Activated CD4-positive, alpha-beta T cell treated with anti-CD3 and anti-CD28 coated beads for 24 hours (primary cell): ENCODE measurements at places on chromosomes 4 and X.

DNA sequence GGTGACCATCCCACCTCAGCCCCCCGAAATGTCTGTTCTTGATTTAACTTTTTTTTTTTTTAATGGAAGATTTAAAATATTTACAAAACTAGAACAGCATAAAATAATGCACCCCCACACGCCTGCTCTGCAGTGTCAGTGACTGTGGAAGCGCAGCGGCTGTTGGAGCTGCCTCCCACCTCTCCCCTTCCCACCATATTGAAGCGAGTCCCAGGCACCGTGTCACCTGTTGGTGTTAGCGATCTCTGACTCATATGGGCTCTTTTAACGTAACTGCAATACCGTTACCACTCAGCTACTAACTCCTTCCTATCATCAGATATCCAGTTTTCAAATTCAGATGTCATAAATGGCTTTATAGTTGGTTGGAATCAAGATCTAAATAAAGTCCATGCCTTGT is 17.1 kb upstream of the TADA2B start:
- DNase-seq, result no peak

DNA sequence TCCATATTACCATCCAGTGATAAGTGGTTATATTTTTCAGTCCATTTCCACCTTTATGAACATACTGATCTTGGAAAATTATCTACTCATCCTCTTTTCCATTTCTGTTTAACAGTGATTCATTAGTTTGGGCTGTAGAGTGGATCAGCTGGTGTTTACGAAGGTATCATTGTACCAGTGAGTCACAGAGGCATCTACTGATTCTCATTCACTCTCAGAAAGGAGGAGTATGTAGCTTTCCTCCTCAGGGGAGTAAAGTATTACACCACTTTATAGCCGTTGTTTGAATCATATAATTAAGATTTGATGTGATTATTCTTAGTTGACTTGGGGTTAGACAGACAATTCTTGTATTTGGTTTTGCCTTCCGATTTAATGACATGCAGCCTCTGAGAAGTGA is 74.7 kb downstream of the GALNT7 start:
- DNase-seq, result no peak

DNA sequence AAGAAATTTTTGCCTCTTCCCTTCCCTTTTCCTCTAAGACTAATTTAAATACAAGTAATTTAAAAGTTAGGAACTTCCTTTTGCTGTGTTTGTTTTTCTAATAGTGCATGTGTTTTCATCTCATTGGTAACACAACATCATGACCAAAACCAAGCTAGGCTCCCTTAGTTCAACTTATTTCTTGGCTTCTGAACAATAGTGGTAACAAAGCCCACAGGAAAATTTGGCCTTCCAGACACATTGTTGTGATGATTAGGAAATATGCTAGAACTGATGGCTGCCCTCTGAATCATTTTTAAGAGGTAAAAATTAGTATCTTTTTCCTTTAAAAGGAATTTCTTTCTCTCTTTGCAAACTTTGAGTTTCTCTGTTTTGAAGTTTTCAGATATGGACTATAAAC is 25.5 kb upstream of the TEC start:
- no peak for DNase-seq

GRCh38 chr4:99824070-99824599 is 7.5 kb downstream of the DAPP1 start:
- no peak for DNase-seq

DNA sequence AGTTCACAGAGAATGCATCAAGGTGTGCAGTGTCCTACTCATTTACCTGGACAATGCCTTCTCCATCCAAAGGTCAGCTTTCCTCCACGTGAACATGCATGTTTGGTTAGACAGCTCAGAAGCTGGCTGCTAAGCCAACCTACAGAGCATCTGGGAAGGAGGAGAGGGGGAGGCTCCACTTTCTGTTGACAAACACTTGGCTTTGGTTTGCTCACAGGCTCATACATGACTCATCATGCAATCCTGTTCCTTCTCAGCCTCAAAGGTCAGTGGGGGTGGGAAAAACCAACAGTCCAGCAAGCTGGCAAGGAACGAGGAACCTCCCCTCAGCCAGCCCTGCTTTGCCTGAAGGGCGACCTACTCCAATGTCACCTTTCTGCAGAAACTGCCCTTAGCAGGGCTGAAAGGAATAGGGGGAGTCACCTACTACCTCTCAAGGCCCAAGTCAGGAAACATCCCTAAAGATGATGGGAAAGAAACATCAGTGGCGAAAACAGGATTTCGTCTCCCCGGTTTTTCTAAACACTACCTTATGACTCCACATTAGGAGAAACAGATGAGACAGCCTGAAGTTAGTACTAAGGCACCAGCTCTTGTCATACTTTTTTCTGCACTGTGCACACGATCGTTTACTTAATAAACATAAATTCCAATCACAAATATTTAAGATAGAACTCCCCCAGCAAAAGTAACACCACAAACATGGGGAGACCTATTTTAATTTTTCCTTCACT is 37.9 kb downstream of the RELL1 start:
- no peak for DNase-seq

GRCh38 chr4:47386561-47387235 is 76.8 kb downstream of the COMMD8 start:
- no peak for DNase-seq

DNA sequence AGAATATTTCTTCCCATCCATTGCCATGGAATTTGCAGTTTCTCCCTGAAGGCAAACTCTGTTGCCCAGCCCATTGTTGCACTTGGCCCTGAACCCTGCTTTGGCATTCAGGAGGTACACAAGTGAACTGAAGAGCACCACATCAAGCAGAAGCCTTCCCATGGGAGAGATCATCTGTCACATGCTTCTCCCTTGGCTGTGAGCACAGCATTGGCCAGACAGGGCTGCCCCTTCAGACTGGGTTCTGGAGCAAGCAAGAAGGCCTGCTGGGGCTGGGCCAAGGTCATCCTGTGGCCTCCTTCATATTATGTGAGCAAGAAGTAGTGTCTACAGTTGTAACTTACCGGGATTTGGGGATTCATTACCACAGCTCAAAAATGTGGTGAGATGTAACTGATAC is 22.7 kb downstream of the SCML1 start:
- DNase-seq, result no peak

GRCh38 chr4:109414938-109415337 is 18.7 kb upstream of the SEC24B start:
- DNase-seq, result no peak

- no peak for DNase-seq
Observed at GRCh38 chr4:83146841-83147240, 32.3 kb upstream of the PLAC8 start.

DNA sequence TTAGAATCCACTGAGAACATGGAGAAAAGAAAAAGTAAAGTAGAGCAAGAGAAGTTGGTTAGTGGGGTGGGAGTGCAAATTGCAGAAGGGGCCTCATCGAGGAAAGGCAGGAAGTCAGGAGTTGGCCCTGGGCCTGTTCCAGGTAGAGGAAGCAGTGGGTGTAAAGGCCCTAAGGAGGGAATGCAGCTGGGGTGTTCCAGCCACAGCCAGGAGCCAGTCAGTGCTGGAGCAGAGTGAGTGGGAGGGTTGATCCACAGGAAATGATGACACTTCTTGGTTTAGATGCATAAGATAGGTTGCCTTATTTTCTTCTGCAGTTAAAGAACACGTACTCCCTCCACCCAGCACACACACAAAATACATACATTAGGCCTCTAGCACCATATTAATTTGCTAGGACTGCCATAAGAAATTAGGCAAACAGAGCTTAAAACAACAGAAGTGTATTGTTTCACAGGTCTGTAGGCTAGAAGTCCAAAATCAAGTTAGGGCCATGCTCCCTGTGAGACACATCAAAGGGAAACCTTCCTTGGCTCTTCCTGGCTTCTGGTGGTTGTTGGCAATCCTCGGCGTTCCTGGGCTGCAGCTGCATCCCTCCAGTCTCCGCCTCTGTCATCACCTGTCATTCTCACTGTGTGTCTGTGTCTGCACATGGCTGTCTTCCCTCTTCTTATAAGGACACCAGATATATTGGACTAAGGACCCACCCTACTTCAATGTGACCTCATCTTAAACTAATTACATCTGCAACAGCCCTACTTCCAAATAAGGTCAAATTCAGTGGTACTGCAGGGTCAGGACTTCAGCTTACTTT is 205.9 kb downstream of the AASDH start:
- DNase-seq, result no peak

DNA sequence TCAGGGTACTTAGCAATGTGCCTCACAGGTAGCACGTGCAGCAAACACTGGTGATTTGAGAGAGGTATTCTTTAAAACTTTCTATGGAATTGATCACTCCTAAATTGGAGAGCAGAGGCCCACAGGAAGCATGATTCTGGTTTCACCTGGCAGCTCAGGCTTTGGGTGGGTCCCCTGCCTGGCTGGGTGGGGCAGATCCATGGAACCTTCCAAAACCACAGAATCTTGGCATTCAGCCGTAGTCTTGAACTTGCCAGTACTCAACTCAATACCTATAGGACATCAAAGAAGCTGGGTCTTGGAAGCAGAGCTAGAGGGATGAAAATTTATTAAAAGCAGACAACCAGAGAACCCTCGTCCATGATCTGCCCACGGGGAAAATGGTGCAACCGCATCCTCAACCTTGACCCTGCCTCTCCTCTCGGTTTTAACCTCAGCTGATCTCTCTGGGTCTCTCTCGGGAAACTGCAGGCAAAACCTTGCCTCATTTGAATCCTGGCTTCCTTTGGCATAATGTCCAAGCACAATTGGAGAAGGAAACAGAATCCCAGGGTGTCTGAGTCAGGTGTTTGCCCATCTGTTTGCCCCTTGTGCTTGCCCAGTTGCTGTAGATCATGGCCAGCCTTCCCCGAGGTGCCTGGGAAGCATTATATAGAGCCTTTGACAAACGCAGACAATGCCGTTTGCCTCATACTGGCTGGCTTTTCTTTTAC is 22.9 kb downstream of the OTOP1 start:
- no peak for DNase-seq

- DNase-seq, result no peak
Observed at GRCh38 chrX:109629310-109629709, 4.3 kb upstream of the KCNE5 start.

DNA sequence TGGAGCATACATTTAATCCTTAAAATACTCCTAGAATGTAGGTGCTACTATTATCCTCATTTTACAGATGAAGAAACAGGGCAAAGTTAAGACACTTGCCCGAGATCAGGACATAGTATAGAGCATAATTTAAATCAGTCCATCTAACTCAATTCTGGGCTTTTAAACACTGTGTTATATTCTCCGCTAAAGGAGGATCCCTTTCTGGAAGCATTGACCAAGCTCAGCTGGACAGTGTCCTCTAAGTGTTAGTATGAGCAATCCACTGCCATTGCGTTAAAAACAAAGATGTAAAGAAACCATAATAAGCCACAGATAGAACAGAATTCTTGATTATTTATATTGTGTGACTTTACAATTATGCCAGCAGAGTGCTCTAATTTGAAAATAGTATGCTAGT is 207.0 kb downstream of the ARHGAP24 start:
- DNase-seq, result no peak

GRCh38 chr4:142858446-142858845 is 12.3 kb upstream of the INPP4B start:
- DNase-seq, result no peak

DNA sequence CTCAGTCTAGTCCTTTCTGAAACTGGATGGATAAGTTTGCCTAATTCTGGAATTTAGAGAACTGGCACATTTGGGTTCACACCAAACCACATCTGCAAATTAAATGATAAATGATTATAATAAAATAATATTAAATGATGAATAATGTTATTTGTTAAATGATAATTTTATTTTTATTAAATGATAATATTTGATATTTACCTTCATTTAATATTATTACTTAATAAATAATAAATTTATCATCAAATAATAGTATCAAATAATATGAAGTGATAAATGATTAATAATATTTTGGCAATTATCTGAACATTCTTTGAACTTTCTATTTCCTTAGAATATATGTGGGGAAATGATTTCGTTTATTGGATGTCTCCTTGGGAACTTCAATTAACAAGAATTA is 1604.2 kb downstream of the STIM2 start:
- DNase-seq, result no peak

DNA sequence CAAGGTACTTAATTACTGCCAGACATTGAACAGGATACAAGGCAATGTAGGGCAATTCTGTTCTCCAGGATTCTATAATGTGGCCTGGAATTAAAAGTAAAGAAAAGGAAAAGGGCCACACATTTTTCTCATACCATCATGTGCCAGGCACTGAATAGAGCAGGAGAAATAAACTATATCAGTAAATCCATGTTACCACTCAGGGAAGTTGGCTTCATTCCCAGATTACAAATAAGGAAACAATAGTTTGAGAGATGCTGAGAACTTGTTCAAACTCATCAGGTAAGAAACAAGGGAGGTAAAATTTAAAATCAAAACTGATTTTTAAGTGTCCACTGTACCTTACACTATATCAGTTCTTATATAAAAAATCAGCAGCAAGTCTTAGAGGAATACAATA is 645.0 kb upstream of the ATOH1 start:
- no peak for DNase-seq

DNA sequence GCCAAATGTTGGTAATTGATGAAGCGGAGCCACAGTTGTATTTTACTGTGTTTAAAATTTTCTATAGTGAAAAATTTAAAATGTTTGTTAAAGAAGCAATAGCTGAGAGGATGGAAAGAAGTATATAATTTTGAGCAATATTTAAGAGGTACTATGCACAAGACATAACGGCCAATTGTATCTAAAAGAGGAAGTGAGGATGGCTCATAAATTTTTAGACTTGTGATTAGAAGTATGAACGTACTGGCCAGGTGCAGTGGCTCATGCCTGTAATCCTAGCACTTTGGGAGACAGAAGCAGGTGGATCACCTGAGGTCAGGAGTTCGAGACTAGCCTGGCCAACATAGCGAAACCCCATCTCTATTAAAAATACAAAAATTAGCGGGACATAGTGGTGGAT is 12.7 kb upstream of the HHIP start:
- DNase-seq, result no peak

GRCh38 chr4:121228848-121229247 is 64.7 kb upstream of the TNIP3 start:
- DNase-seq, result no peak

DNA sequence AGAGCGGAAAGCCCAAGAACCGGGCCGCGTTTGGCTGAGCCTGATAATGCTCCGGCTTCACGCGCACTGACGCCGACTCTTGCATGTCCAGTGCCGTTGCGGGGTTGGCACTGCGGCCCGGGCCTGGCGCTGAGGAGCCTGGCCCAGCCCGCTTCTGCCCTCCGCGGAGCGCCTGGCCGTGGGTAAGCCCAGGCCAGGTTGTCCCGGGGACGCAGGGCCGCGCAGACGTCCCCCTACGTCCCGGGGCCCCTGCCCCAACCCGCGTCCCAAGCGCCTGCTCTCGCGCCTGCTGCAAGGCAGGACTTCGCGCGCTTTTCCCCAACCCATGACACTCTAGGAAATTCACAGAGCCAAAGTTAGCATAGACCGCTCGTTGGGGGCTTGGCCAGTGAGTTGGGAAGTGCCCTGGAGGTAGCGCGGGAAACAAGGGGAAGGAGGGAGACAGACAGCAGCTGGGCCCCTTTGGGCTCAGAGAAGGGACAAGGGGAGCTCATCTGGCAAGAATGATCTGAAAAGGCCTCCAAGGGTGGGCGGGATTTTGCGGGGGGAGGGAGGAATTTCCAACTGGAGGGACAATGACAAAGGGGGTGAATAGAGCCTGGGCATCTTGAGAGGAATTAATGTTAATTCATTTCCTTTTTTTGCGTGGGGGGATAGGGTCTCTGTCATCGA is 665 bp upstream of the LRPAP1 start:
- DNase-seq, result no peak

GRCh38 chr4:169730564-169730963 is 27.2 kb downstream of the HPF1 start:
- no peak for DNase-seq

GRCh38 chrX:137278825-137279224 is 245.0 kb upstream of the GPR101 start:
- no peak for DNase-seq
